ENCODE measurements at places on chromosomes 3 and 15. TPM values are rescaled to one million over a fixed set of nuclear protein-coding genes. Genes with fewer than 3 reads are reported as not detected.

GRCh38 chr3:172317984-172318383 lies 130.3 kb downstream of the GHSR start:
- no peak for DNase-seq

DNA sequence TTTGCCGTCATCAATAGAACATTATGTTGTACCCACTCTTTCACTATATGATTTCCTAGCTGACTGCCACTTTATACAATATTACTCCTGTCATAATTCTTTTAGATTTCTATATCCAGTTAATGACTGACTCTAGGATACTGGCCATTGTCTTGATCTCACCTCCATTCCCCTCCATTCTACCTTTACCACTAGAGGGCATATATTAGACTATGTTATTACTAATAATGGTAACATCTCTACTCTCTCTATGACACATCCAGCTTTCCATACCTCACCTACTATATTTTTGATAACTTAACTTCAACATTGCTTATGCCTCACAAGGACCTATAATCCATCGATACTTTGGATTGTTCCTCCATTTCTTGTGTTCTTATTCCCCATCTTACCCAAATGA lies 31.4 kb upstream of the POU1F1 start:
- no peak for DNase-seq

- no peak for DNase-seq
These were observed 159.3 kb upstream of the NR2F2 start for GRCh38 chr15:96170979-96171739.

DNA sequence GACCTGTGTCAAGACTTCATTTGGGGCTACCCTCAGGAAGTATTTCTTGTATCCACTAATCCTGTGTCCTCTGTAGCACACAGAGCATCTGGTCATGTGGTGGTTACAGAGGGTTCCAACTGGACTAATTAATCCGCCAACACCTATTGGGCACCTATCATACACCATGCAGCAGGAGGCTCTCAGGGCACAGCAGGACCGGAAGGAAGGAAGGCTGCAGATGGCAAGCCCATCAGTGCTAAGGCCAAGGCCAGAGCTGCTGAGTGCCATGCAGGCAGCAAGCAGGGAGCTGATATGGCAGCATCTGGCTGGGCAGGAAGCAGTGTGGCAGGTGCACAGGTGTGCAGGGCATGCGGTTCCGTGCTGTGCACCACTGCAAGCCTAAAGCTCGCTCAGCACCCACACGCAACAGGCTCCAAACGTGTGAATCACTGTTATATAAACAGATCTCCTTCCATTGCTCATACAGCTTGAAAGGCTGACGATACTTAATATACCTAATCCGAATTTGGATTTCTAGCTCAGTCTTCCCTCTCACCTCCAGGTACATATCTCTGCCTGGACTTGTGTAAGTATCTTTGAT lies 64.4 kb upstream of the SNRPA1 start:
- no peak for DNase-seq

- no peak for DNase-seq
These were observed 294.1 kb upstream of the UBE2E2 start for GRCh38 chr3:22908989-22909507.

DNA sequence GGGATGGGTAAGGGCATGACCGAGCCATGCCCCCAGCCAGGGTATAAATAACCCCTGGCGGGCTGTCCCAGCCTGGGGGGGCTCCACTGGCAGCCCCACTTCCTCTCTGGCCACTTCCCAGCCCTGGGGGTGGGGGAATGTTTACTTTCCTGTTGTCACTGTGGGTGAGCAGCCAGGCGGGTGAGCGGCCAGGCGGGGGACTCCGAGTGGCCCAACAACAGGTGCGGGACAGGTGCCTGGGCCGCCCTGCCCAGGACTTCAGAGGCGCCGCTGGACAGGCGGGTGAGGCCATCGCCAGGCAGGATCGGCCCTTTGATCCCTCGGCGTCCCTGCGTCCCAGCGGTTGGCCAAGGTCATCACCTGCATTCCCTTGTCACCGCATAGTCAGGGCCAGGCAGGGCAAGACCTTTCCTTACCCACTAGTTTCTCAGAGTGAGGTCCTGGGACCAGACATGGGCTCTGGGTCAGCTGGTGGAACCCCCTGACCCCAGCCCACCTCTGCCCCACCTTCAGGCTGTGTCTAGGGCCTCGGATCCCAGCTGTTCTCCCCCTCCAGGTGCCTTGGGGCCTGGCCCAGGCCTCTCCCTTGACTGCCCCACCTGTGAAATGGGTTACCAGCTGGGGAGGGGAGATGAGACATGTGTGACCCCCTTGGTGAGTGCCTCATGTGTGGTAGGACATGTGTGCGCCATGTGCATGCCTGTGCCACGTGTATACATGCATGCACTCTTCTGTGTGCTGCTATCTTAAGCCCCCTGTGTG lies 16.6 kb downstream of the SEMA3F start:
- no peak for DNase-seq

GRCh38 chr3:156187146-156187769 lies 66.9 kb downstream of the KCNAB1 start:
- no peak for DNase-seq

DNA sequence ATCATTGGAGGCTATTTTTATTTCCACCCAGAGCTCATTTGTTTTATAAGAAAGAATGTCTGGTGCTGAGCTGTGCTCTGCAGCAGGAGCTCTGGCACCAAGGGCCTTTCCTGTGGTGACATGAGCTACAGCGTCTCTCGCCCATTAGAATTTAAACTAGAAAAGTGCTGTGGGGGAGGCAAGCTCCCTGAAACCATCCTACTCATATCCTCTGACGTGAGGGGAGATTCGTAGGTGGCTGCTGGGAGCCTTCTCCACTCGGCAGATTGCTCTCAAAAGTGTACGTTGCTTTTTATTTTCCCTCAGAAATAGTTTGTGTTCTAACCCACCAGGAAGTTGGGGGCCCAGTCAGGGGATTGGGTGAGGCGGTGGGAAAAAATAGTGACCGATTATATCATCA lies 76.3 kb upstream of the ARHGEF3 start:
- DNase-seq, result no peak

Gene SCAMP2
- total RNA-seq, result 67.9 TPM

Gene MRAS
- total RNA-seq, result 68.4 TPM

Gene TERC
- 1.4 TPM for total RNA-seq

Gene GOLGA8R
- 8.5 TPM for total RNA-seq
